ENCODE measurements at places on chromosomes 4 and X. TPM values are rescaled to one million over a fixed set of nuclear protein-coding genes. Genes with fewer than 3 reads are reported as not detected.

Gene NPY2R
- not detected for total RNA-seq

DNA sequence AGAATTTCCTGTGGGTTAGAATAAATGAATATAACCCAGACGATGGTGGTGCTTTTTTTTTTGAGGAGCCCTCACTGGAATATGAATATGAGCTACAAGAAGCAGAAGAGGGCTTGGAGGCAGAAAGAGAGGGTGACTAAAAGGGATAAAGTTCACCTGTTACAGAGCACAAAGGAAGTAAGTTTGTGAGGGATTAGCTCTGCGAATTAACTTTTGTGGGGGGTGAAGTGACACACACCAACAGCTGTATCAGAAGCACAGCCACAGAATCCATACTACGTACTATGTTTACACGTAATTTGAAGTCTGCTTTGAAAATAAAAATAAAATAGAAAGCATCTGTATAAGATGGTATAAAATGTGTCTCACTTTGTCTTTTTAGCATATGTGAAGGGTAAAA, 963.6 kb upstream of the DIAPH2 start:
- H3K27ac ChIP-seq: no peak overlapping the region
- H3K36me3 ChIP-seq: no peaks in the 10 kb centered on the region
- H3K27me3 ChIP-seq: no peaks in the 10 kb centered on the region
- no peak overlapping the region for H3K4me3 ChIP-seq
- H3K4me1 ChIP-seq: no peaks in the 10 kb centered on the region
- no peak for DNase-seq

GRCh38 chrX:85619962-85620361, 240.5 kb upstream of the POF1B start:
- H3K4me3 ChIP-seq: no peak overlapping the region
- H3K36me3 ChIP-seq: no peaks in the 10 kb centered on the region
- H3K27ac ChIP-seq: no peak overlapping the region
- DNase-seq: no peak
- no peaks in the 10 kb centered on the region for H3K4me1 ChIP-seq
- no peaks in the 10 kb centered on the region for H3K27me3 ChIP-seq

- DNase-seq: no peak
- 0 out of 2 replicates have a peak, but pooled peaks cover 3% of the 10 kb centered on the region for H3K27me3 ChIP-seq
- H3K27ac ChIP-seq: no peak overlapping the region
- no peak overlapping the region for H3K4me3 ChIP-seq
Observed at GRCh38 chrX:51776851-51777250, 33.6 kb downstream of the GSPT2 start.

DNA sequence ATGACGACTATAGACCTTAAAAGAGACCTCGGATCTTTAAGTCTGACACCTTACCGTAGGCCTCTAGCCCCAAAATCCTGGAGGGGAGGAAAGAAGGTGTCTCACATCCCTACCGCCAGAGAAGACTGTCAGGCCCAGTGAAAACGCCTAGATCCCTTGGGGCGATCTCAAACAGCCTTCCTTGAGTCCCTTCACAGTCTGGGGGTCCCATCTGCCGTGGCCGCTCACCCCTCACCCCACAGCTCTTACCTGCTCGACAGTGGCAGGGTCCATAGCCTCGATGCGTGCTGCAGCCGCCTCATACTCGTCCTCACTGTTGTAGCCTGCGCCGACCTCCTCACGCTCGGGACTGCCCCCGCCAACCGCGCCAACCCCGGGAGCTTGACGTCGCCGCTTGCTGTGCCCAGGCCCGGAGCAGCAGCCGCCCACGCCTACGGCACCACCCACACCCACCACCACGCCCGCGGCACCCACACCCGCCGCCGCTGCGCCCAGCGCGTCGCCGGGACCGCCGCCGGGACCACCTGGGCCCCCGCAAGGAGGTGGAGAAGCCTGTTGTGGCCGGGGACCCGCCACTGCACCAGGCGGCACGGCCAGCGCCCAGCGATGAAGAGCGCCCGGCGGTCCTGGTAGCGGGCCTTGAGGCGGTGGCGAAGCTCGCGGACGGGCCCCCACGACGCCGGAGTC, 536 bp downstream of the OTUD5 start:
- H3K27me3 ChIP-seq: no peaks in the 10 kb centered on the region
- peak overlapping the region; percentile 87 for H3K4me3 ChIP-seq
- H3K36me3 ChIP-seq: no peaks in the 10 kb centered on the region
- no peak for DNase-seq
- H3K4me1 ChIP-seq: peaks cover 22% of the 10 kb centered on the region
- H3K27ac ChIP-seq: peak overlapping the region; percentile 68

GRCh38 chr4:3193531-3194203, 55.3 kb upstream of the MSANTD1 start:
- peaks cover 13% of the 10 kb centered on the region for H3K4me1 ChIP-seq
- no peaks in the 10 kb centered on the region for H3K27me3 ChIP-seq
- H3K27ac ChIP-seq: no peak overlapping the region
- no peak overlapping the region for H3K4me3 ChIP-seq
- DNase-seq: peak; percentile 26
